ENCODE measurements at places on chromosomes 4 and X.
A peak's percentile ranks its signal among the peaks of the same experiment; 100 is the strongest.

DNA sequence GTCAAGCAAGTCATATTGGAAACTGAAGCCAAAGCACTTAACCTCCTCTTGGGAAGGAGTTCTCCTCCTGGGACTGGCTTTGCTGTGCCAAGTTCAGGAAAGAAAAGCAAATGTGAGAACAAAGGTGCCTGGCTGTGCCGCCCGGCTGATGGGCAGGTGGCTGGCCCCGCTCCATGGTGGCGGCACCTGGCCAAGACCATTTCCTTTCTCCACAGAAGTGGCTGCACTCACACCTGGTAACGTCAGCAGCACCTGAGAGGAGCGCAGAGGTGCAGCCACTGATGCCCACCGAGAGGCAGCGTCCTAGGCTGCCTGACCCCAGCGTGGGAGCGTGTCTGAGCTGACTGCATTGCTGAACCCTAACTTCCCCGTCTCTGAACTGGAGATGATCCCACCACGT is 54.3 kb downstream of the DCTD start:
- DNase-seq = no peak

GRCh38 chr4:184510401-184510800 is 36.1 kb upstream of the IRF2 start:
- DNase-seq = no peak

- no peak for DNase-seq
Observed at GRCh38 chrX:101393530-101394305, 2.9 kb downstream of the RPL36A start.

GRCh38 chrX:87571964-87572363 is 54.4 kb downstream of the KLHL4 start:
- DNase-seq = no peak

GRCh38 chr4:109206620-109207019 is 95.8 kb downstream of the COL25A1 start:
- DNase-seq = no peak

DNA sequence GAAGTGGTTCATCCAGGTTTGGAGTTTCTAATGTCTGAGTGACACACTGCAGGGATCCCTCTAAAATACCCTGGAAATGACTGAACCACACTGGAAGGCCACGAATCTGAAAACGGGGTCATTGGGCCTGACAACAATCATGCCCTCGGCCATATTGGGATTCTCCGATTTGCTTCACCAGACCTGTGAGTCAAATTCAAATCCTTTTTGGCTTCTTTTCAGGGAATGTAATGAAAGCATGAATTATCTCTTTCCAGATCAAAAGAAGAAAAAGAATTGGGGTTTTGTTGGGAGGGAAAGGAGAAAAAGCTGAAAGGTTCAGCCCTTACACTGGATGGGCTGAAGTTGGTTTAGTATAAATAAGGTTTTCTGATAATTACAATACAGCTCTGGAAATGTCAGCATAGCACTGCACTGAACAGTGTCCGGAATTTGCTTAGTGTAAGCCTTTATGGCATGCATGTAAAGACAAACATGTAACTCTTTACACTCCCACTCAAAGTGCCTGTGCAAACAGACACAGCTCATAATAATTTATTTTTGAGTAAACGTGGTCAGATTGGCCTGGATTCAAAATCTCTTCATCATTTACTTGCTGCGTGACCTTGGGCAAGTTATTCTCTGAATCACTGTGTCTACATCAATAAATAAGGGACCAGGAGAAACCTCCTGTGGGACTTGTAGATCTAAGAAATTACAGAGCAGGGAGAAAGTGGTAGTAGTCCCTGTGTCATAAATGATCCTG is 21.4 kb downstream of the CT47C1 start:
- DNase-seq = peak; percentile 38

GRCh38 chrX:14673764-14674163 is 144.4 kb downstream of the GLRA2 start:
- DNase-seq = peak; percentile 84

GRCh38 chr4:29541757-29542156 is 1178.4 kb upstream of the PCDH7 start:
- no peak for DNase-seq

- no peak for DNase-seq
Observed at GRCh38 chr4:165177725-165178666, 29.4 kb upstream of the KLHL2 start.

GRCh38 chr4:110184140-110184790 is 14.2 kb downstream of the ELOVL6 start:
- peak; percentile 11 for DNase-seq

DNA sequence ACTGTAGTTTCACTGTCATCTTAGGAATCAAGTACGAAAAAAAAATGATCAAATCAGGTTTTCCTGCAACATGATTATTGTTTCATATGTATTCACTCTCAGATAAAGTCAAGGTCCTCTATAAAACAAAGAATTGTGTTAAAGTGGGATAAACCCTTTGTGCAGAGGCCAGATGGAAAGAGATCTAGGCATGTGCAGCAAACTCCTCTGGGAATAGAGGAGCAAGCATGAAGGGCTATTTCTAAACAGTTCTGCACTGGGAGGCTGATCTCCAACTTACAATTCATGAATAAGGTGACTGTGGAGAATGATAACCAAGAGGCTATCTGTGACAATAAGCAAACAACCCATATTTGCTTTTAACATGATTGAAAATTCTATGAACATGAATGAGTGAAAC is 2.4 kb upstream of the WDFY3 start:
- no peak for DNase-seq

DNA sequence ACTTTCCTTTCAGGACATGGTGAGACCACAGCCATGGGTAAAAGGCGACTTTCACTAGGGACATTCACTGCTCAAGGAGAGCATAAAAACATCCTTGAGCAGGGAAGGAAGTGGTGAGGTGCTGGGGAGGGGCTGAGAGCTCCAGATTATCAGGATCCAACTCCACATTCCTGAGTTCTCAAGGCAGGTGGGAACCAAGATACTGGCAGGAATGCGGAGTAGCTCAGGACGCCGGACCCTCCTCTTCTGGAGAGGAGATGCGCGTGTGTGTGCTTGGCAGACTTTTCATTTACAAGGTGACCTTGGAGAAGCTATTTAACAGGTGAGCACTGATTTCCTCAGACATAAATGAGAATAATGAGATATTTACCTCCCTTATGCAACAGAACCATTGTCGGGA is 41.3 kb upstream of the TXK start:
- no peak for DNase-seq

- no peak for DNase-seq
Observed at GRCh38 chrX:107448998-107449835, at the start of gene FRMPD3. Gene FRMPD3 (plus strand): TSS chrX:107449652. CDS start chrX:107526589, 76,937 bp downstream.

DNA sequence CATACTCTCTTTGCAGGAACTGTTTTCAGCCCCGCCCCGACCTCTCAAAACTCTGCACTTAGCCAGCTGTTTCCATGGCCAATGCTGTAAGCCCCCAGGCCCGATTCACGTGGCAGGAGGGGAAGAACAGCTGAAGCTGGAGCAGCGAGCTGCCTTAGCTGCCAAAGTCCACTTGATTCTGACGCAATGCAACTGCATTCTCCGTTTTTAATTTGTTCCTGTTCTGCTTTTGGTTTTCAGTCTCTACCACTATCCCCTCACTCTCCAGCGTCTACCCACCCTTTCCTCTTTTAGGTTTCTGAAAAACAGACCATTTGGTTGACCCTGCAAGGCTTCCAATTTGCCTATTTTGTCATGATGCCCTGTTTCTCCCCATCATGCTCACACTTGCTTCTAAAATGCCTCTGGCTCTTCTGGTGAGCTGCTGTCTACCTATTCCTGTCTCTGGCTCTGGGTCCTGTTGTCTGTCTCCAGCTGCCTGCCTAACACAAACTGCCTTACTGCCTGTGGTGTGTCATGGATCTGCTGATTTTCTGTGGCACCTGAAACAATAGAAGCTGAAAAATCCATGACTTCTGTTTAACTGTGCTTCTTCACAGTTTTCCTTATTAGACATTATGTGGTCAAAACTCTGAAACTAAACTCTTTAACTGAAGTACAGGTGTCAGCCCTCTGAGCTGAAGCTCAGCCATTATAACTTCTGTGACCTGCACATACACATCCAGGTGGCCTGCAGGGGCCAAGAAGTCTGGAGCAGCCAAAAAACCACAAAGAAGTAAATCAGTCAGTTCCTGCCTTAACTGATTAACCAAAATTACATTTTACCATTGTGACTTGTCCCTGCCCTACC is 160.5 kb upstream of the AGTR2 start:
- no peak for DNase-seq

GRCh38 chr4:149891426-149891825 is 75.8 kb upstream of the IQCM start:
- DNase-seq = no peak
